ENCODE measurements at places on chromosomes 11 and 22.

DNA sequence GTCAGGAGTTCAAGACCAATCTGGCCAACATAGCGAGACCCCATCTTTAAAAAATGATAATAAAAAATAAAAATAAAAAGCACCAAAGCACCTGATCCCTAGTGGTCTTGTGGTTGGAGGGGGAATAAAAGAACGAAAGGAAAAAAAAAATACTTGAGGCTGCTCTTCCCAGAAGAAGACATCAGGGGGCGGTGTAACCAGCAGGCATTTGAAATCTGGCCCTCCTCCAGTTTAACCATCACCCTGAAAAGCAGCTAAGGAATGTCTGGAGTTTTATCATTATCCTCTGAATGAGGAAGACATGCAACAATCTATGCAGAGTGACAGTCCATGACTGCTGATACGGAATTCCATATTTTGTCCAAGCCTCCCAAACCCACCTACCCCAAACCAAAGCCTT, 5.6 kb upstream of the KCTD17 start:
- DNase-seq: no peak

GRCh38 chr11:59560290-59560701, 49.0 kb downstream of the OR4D9 start:
- DNase-seq: peak; percentile 74

- no peak for DNase-seq
Measured at GRCh38 chr22:39877079-39877845, 16.3 kb downstream of the ENTHD1 start.

- no peak for DNase-seq
Measured at GRCh38 chr11:116931206-116931953, 94.0 kb upstream of the APOA1 start.

- DNase-seq: no peak
Measured at GRCh38 chr11:26105762-26106423, 226.0 kb upstream of the ANO3 start.

GRCh38 chr22:21734540-21735199, 924 bp downstream of the YPEL1 start:
- no peak for DNase-seq

DNA sequence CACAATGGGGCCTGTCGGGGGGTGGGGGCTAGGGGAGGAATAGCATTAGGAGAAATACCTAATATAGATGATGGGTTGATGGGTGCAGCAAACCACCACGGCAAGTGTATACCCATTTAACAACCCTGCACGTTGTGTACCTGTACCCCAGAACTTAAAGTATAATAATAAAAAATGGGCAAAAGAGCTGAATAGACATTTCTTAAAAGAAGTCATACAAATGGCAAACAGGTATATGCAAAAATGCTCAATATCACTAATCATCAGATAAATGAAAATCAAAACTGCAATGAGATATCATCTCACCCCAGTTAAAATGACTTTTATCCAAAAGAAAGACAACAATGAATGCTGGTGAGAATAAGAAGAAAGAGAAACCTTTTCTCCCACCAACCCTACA, 363.7 kb upstream of the MPPED2 start:
- DNase-seq: no peak

DNA sequence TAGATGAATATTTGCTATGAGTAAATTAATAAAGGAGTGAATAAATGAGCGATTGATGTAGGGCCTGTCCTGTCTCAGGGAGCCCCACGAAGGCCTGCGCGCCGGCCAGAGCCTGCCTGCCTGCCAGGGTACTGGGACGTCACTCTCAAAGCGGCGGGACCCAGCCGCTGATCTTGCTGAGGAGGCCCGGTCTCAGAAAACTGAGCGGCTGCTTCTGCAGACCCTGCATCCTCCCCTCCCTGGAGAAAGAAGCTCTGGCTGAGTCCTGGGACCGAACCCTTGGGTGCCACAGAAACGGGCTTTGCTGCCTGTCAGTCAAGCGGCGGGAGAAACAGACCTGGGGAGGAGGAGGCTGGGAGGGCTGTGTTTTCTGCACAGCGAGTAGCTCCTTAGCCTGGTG, 91.6 kb upstream of the B3GAT1 start:
- DNase-seq: no peak

DNA sequence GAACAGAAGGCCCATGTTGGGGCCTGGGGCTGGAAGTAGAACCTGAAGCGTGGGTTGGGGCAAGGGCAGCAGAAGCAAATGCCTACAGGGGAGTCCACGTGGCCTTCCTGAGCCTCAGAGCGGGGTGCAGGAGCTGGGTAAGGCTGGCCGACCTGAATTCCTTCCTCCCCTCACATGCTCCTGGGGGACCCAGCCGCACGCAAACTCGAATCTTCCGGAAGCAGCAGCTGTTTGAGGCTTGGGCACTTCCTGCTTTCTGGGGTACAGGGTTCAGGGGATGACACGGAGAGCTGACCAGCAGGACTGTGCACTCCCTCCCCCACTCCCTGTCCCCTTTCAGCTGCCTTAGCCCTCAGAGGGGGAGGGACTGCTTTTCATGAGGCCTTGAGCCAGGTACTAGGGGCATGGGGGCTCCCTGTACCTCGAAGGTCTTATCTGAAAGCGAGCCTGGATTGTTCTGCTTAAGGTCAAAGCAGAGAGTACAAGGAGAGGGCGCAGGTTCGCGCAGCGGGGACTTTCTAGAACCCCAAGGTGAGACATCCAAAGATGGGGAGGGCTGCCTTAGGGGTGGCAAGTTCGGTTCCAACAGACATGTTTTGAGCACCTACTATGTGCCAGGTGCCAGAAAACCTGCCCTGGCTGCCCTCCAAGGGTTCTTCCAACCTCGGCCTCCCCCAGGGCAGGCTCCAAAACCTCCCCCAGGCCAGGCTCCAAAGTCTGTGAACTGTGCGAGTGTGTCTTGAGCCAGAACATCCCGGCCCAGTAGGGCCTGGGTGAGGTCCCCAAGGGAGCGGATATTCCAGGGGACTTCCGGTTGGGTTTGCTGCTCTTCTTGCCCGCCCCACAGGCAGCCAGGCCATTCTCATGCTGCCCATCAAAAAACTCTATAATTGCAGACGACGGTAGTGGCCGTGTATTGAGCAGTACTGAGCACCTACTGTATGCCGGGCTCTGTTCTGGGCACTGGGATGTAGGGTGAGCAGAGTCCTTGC, 1.7 kb downstream of the NCF4 start:
- no peak for DNase-seq

- no peak for DNase-seq
Measured at GRCh38 chr22:37184816-37185541, 3.1 kb downstream of the C1QTNF6 start.

GRCh38 chr22:37175414-37176281, 12.4 kb downstream of the C1QTNF6 start:
- no peak for DNase-seq

DNA sequence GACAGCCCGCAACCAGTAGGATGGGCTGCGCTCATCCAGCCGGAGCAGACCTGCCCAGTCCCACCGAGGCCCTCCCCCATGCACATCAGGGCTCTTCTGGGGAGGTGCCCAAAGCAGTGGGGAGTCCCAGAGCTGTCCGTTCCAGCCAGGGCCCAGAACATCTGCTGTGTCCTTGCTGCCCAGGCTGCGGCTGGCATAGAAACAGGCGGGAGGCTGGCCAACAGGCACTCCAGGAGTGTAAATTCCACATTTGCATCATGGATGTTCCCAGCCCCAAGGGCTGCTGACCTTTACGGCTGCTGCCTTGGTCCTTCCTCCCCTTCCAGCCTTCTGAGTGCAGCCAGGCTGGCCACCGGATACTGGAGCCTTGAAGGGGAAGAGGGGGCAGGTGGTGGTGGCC, 30.0 kb upstream of the SYT7 start:
- no peak for DNase-seq

GRCh38 chr11:19938169-19938856, 222.0 kb downstream of the DBX1 start:
- peak; percentile 38 for DNase-seq

GRCh38 chr11:69437001-69437875, 44.2 kb upstream of the LINC01488 start:
- DNase-seq: no peak

- DNase-seq: no peak
Measured at GRCh38 chr22:46007003-46007847, 30.3 kb upstream of the WNT7B start.

- DNase-seq: no peak
Measured at GRCh38 chr11:116984186-116984585, 114.0 kb downstream of the SIK3 start.

DNA sequence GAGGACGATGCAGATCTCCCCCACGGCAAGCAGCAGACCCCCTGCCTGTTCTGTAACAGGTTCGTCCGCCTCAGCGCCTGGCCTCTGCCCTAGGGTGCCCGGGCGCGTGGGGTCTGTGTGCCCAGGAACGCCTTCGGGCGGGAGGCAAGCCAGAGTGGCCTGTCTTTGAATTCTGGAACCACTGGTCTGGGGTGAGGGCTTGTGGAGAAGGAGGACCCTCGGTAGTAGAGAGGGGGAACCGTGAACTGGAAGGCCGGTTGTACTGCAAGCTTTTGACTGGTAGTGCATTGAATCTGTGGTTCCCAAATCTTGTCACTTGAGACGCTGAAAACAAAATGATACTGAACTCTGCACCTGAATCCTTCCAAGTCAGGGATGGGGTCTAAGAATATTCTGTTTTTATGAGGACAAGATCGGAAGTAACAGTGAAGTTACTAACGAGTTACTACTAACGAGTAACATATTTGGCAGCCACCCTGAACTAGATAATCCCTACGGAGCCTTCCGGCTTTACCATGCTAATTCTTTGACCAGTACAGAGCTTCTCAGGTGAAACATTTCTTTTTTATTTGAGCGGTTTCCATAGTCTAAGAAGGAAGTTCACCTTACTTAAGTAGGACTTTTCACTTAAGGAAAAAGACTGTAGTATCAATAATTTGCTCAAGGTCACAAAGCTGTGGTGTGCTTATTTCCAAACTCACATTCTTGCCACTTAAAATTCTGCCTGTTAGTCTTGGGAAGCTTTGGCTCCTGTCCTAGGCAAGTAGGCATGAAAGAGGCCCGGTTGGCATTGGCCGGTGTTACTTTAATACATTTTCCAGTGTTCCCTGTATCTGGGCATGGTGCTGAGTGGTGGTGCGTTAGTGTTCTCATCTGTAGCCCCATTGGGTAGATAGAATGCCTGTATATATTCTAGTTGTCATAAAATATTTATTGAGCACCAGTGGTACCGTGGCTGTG, 860 bp downstream of the PRMT3 start:
- peak; percentile 28 for DNase-seq

DNA sequence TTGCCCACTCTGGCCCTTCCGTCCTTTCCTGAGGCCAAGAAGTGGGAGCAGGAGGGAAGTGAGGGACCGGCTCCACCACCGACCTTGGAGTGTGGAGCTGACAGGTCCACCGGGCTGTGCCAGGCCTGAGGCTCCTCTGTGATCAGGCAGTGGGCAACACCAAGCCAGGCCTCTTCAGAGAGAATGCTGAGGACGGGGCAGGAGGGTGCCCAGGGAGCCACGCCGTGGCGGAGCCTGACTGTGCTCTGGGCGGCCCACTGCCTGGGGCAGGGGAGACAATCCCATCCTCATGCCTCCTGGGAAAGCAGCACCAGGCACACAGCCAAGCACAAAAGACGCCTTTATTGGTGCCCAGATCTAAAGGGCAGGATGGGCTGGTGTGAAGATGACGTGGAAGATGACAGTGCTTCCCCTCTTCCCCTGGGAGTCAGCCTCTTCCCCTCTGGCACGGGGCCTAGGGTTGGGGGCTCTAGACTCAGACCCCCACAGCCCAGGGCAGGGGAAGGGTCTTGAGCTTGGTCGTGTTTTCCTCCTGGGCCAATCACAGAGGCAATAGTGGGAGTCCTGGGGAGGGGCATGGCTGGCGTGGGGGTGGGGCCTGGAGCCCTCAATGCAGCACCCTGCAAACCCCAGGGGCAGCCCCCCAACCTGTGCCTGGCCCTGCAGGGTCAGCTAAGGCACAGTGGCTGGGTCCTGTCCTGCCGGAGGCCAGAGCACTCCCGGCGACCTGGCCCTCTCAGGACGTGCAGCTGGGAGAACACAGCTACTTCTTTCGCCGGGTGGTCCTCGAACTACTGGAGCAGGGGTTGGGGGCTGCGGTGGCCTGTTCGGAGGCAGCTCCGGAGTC, 4.7 kb downstream of the LMF2 start:
- no peak for DNase-seq

DNA sequence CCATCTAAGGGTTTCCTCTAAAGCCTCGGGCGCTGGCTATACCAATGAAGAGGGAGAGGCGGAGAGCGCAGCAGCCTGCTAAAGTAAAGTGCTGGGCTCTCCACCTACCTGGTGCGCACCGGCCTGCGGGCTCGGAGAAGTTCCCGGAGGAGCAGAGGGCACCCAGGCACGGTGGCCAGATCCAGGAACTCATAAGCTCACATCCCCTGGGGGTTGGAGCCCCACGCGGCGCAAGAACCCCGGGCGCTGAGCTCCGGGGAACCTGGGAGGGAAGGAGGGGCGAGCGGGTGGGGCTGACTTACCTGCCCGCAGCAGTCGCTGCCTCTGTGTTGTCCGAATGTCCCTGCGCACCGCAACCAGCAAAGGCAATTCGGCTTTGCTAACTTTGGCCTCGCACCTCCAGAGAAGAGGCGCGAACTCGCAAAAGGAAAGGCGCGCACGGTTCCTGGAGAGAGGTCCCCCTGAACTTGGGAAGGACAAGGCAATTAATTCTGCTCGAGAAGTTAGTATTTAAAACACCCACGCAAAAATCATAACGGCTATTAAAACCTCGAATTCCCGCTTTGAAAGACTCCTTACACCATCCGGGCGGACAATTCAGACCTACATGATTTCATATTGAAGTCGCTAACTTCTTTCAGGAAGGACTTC, 127.6 kb upstream of the C11orf58 start:
- no peak for DNase-seq

- DNase-seq: no peak
Measured at GRCh38 chr11:30016588-30017363, at the start of gene KCNA4. TSS of gene KCNA4 (minus strand) at chr11:30017030. CDS start at chr11:30012678, 4,352 bp downstream.

GRCh38 chr11:57425565-57426438, 1.1 kb downstream of the SLC43A3 start:
- no peak for DNase-seq

DNA sequence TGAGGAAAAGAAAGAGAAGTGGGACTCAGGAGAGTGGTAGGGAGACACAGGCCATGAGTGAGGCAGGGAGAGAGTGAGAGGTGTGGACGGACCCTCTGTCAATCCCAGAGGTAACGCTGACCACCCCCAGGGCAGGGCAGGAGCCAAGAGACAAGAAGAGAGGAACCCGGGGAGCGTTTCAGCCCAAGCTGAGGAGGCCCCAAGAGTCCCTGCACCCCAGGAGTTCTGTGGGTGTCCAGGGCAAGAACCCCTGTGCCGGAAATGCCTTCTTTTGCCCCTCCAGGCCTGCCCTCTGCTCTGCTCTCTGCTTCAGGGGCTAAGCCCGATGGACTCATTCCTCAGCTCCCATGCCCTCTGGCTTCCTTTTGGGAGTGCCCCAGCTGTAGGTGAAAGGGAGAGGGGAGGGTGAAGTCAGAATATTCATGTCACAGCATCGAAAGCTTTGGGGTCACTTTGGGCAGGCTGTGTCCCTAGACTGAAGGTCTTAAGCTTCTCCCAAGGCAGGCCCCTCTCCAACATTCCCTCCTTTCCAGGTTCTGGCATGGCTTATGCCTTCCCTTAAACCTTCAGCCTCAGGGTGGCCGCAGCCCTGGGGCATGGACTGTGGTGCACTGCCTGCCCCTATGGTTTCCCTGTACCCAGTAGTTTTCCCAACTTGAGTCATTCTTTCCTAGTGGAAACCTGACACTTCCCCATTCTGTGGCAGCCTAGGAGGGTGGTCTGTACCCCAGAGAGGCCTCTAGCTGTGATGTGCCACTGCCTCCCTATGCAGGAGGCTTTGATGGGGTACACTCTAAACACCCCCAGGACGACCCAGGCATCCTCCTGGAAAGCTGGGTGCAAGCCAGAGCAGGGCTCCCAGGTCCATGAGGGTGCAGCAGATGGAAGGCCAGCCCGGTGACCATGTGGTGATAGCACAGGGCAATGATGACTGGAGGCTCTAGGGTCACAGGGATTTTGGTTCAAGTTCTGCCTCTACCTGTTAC, 27.1 kb downstream of the MYEOV start:
- DNase-seq: no peak

Data from globus pallidus (tissue), 1 donor.